DMS153 (cell line): ENCODE measurements at places on chromosomes 3 and 15.

DNA sequence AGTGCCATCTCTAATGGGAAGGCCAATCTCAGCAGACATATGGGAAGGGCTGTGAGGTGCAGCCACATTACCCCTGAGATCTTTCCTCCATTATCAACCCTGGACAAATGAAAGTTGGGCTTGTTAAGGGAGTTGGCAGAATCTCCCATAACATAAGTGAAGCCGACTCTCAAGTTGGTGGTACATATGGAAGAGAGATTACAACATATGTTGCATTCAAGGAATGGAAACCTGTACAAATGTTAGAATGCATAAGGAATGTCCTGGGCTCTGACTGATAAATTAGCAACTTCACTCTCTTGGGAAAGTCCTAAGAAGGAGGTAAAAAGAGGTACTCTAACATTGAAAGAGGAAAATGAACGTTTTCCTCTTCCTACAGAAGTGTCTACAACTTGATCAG is 288.7 kb downstream of the IL20RB start:
- DNase-seq, result no peak

DNA sequence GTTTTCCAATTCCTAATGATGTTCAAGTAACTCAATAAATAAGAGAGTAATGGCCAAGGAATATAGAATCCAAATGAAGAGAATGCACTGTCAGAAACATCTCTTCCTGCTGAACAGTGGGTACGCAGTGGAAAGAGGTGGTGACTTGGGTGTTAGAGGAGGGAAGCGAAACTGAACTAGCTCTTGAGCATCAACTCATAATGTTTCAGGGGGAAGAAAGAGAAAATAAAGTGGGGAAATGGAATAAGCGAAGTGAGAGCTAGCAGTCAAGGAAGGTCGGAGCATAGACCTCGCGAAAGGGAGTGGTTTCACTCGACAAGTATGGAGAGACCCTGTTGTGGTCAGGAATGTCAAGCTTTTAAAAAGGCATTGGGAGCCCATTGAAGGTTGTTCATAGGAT is 309.5 kb downstream of the GAP43 start:
- DNase-seq, result no peak

GRCh38 chr3:60890226-60890625 is 361.0 kb downstream of the FHIT start:
- no peak for DNase-seq

- DNase-seq, result no peak
These were observed 48.7 kb downstream of the MYO5C start for GRCh38 chr15:52246686-52247431.

GRCh38 chr3:89584398-89584797 is 477.0 kb downstream of the EPHA3 start:
- DNase-seq, result no peak
